ENCODE measurements at places on chromosomes 3 and 15. TPM values are rescaled to one million over a fixed set of nuclear protein-coding genes. Genes with fewer than 3 reads are reported as not detected.

DNA sequence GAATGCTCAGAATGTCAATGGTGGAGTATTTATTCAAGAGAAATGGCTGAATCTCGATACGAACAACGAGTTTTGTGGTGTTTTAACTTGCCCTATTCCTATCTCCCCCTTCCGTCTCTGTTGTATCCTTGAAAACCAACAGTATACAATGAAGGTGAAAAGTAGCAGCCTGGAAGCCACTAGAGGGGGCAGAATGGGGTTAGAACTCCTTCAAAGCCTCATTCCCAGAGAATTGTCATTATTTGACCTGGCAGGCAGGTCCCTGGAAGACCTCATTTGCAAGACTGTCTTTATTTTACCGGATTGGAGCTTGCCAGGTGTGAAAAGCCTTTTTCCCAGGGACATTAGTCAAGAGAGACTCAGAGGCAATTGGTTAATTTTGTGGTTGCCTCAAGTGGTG, 139.4 kb downstream of the LRRC28 start:
- no peak for DNase-seq

- DNase-seq, result no peak
Observed at GRCh38 chr15:77186594-77187011, 115.7 kb upstream of the TSPAN3 start.

- no peak for DNase-seq
Observed at GRCh38 chr15:23734862-23735261, 47.8 kb upstream of the NDN start.

DNA sequence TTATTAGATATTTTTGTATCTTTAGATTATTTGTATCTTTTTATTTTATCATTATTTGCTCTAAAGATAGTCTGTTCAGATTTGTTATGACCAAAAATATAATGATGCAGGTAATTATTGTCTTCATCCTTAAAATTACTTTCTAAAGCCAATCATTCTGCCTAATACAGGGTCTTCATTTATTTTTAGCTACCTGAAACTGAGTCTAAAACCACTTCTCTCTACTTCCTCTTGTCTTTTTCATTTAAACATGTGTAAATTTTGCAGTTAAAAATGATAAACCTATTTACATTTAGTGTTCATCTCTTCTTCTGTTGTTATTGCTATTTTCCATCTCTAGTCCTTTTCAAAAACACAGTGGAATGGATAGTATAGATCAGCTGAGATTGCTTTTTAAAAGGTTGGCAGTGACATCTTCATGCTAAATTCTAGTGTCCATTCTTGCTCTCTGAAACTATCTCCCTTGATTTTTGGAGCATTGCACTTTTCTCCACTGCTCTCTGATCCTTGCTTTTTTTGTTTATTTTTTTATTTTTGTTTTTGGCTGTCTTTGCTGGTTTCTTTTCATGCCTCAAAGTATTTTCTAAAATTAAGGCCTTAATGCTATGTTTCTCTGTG, 91.8 kb downstream of the UBE2E2 start:
- no peak for DNase-seq

CHRNA7 gene
- polyA plus RNA-seq, result 2.5 TPM

DNA sequence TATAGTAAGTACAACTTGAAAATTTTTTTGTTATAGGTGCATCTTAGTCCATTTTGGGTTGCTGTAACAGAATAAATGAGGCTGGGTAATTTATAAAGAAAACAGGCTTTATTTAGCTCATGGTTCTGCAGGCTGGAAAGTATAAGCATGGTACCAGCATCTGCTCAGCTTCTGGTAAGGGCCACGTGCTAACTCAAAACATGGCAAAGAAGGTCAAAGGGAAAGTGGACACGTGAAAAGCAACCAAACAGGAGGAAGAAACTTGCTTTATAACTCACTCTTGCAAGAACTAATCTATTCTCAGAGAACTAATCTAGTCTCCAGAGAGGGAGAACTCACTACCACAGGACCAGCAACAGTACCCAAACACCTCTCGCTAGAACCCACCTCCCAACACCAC, 9.1 kb downstream of the HDGFL3 start:
- DNase-seq, result no peak

RARRES1 gene
- polyA plus RNA-seq, result 2.6 TPM

GRCh38 chr3:150455341-150455740, 47.2 kb downstream of the TSC22D2 start:
- DNase-seq, result no peak

- no peak for DNase-seq
Observed at GRCh38 chr3:126146525-126147146, 33.8 kb downstream of the ALDH1L1 start.

PCYT1A gene
- polyA plus RNA-seq, result 44.7 TPM

GOLGA8R gene
- polyA plus RNA-seq, result 9.1 TPM

DNA sequence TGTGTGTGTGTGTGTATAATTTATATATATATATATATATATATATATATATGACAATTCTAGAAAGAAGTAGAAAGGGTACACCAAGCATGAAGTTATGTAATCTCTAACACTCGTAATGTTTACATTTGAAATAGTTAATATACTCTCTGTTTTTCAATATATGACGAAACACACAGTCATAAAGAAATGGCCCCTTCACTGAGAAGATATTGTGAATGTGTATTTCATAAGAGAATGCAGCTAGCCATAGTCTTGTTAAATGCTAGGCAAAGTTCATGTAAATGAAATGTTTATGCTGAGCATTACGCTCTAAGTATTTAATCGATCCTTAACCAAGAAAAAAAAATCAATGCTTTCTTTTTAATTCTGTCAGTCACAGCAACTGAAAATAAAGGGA, 154.7 kb upstream of the TSPAN3 start:
- DNase-seq, result no peak

GRCh38 chr3:36011791-36012190, 368.5 kb upstream of the STAC start:
- no peak for DNase-seq

DNA sequence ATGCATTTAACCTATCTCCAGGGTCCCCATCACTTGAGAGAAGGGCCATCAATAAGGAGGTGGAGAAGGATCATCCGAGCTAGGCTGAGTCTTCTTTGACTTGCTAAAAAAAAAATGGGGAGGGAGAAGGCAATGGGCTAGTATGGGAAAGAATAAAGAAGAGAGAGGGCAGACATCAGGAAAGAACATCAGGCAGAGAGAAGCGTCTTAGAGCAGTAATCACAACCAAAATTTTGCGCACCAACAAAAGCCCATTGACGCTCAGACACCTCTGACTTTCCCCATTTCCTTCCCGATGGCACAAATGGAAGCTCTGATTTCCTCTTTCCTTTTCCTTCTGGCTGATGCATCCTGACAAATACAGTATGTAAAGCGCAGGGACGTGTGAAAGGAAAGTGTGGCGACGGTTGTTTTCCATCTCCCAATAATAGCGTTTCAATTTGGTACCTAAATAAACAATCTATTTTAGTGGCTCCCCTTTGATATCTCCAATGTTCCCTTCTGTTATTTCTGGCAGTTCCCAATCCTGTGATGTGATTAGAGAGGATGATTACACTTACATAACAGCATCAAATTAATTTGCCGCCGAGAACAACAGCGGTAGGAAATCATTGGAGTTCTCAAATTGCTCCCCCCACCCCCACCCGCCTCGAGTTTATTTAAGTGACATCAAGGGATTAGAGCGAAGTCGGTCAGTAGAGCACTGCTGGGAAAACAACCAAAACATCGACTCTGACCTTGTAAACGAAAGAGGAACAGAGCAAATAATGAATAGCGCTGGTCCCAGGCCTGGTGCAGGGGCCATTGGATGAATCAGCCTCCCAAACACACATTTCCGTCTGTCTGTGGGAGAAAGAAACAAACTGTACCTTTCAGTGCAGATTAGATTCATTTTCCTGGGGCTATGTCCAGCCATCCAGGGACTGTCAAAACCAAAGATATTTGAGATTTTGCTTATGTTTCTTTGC, 273.3 kb upstream of the ICE2 start:
- peak; percentile 45 for DNase-seq

PAK6 gene
- polyA plus RNA-seq, result 0.83 TPM

C3orf22 gene
- not detected for polyA plus RNA-seq

CPOX gene
- 12.6 TPM for polyA plus RNA-seq

DNA sequence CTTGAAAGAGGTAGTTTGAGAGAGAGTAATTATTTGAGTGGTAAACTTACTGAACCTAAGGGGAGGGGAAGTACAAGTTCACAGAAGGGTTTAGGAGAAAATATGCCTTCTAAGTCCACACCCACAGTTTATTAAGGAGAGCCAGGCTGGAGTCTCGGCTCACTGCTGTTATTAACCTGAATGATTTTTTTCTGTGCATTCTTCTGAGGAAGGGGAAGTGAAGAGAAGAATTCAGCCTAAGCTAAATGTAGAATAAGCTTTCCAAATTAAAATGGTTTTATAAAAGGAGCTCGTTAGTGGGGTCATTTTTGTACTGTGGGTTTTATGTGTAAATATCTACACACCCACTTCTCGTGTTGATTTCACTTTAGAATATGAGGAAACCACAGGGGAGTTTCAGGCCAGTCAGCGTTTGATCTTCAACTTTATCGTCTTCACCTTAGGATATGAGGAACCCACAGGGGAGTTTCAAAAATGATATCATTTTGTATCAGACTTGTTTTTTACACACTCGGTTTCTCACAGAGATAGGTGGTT, 1.5 kb downstream of the WHAMM start:
- DNase-seq, result no peak

LAMB2 gene
- 317 TPM for polyA plus RNA-seq

DNA sequence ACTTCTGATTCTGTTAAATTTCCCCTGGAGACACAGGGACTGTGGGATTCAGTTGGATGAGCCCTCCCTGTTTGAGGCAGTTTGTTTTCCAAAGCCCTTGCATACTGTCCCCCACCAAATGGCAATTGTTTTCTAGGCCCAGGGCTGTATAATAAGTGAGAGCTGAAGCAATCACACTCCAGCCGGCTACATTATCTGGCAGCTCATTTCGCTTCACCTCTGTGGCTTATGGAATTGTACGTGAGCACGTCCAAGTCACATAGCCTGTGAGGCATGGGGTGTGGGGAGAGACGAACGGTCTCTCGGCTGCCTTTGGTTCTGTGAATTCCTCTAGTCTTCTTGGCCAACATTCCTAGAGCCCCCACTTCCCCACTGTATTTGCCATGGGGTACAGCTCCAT, 10.7 kb downstream of the RBP2 start:
- DNase-seq, result no peak

NOX5 gene
- 0.24 TPM for polyA plus RNA-seq

ZNF501 gene
- polyA plus RNA-seq, result 5.1 TPM

NANOGP8 gene
- 0.33 TPM for polyA plus RNA-seq

GNL3 gene
- polyA plus RNA-seq, result 86.8 TPM

- DNase-seq, result no peak
Observed at GRCh38 chr3:185150561-185150960, 2.3 kb downstream of the C3orf70 start.

DNA sequence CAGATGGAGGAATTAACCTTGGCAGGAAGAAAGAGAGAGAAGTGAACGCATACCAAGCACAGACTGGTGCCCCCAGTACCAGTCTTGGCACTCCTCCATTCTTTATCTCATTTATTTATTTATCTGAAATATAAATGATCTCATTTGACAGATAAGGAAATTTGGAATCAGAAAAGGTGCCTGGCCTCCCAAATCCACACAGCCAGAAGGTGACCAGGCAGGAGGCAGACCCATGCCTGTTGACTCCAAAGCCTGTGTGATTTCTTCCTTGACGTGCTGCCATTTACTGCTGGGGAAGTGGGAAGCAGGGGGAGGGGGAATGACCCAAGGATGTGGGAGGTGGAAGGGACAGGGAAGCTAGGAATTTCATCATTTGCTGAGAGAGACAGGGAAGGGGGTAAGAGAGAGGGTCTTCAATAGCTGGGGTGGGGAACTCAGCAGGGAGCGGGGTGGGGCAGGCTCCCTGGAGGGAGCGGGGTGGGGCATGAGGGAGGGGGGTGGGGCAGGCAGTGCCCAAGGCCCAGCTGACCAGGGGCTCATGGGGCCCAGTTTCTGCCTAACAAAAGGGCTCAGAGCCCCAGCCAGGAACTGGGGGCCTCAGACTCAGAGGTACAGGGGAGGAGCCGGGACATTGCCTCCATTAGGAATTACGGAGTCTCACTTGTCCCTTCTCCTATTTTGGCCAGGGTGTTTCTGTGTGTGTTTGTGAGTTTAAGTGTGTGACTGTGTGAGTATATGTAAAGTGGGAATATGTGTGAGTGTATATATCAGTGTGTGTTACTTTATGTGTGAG, 63.0 kb downstream of the MINAR1 start:
- DNase-seq, result no peak

DNA sequence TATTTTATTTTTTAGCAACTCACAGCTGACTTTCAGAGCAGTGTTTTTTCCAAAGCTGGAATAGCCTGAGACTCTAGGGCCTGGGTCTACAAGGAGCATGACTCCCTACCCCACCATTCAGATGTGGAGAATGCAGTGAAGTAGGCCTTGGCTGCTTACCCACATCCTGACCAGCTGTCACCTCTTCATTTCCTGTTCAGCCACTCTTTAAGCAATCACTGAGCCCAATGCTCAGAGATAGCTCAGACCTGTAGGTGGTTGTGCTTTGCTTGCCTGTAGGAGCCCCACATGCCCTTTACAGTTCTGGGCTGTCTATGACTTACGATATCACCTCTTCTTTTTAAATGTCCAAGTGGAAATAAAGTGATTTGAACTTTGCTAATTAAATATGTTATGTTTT, 148.1 kb downstream of the NEK11 start:
- no peak for DNase-seq

GRCh38 chr15:64464276-64465005, 4.1 kb downstream of the ZNF609 start:
- peak; percentile 35 for DNase-seq

- no peak for DNase-seq
Observed at GRCh38 chr3:155252021-155252420, 41.5 kb downstream of the STRIT1 start.

FBXL2 gene
- polyA plus RNA-seq, result 7.9 TPM

GRCh38 chr15:84960391-84961113, 21.1 kb upstream of the PDE8A start:
- no peak for DNase-seq

TMEM158 gene
- polyA plus RNA-seq, result 0.87 TPM

GRCh38 chr15:55859681-55860080, 116.7 kb upstream of the PRTG start:
- no peak for DNase-seq

- DNase-seq, result no peak
Observed at GRCh38 chr15:71538181-71538580, 272.2 kb upstream of the NR2E3 start.
